ENCODE measurements at places on chromosomes 2 and 18.
A peak's percentile ranks its signal among the peaks of the same experiment; 100 is the strongest.

- DNase-seq: no peak
These were observed 137.0 kb downstream of the NCKAP5 start for GRCh38 chr2:133431289-133431688.

DNA sequence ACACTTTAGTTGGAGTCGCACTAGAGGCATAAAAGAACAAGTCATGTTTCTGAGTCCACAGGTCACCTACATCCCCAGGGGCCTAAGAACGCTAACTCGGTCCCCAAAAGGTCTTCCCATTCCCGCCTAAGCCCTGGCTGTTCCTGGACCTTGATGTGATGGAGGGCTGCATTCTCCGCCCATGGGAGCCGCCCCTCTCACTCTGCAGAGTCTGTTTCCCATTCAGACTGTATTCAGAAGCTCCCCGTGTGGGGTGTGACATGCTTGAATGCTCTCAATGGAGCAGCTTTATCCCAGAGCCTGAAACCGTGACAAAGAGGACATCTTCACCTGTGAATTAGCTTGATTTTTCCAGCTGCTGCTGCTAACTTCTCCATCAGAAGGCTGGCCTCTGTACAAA lies 319.0 kb upstream of the KLHL29 start:
- DNase-seq: no peak

DNA sequence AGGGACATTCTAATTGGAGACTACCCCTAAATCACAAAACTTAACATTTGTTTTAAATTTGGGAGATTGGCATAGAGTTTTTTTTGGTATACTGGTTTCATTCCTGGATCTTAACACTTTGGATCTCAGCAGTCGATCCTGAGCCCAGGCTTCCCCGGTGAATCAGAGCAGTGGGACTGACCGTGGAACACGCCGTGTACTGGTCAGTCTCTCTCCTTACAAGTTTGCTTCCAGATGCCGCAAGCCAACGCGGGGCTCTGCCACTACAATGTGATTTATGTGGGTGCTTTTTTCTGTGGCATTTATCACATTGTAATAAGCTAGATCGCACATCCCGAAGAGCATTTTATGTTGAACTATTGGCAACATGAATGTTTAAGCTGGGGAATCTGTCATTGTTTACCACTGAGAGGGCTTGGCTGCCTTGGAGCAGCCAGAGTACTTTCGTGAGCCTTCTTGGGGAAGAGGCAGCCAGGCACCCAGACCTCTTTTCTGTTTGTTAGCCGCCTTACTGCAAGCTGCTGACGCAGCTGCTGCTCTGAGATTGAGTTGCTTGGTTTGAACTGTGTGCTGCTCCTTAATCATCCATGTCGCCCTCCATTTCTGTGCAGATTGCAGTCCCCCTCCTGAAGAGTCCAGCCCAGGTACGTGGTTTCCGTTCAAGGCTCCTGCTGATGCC lies 49.3 kb downstream of the COA5 start:
- DNase-seq: no peak

GRCh38 chr18:70127359-70127758 lies 78.1 kb downstream of the RTTN start:
- no peak for DNase-seq

- DNase-seq: no peak
These were observed 526 bp downstream of the CHN1 start for GRCh38 chr2:175004730-175004979.

- no peak for DNase-seq
These were observed 157.1 kb upstream of the CCDC150 start for GRCh38 chr2:196482119-196483065.

DNA sequence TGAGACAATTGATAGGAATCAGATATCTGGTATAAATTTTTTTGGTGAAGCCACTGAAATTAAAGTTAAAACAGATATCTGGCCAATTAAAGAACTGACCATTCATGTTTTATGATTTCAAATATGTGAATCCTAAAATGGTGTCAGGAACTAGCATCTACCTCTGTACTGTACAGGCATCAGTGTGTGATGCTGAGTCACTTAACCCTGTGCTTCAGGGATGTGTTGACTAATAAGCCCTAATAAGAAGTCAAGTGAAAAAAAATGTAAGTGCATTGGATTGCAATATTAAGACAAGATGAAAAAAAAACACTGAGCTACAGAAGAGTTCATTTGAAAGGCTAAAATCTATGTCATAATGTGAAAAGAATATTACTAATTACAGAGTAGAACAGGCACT lies 9.1 kb upstream of the UNC80 start:
- DNase-seq: no peak

DNA sequence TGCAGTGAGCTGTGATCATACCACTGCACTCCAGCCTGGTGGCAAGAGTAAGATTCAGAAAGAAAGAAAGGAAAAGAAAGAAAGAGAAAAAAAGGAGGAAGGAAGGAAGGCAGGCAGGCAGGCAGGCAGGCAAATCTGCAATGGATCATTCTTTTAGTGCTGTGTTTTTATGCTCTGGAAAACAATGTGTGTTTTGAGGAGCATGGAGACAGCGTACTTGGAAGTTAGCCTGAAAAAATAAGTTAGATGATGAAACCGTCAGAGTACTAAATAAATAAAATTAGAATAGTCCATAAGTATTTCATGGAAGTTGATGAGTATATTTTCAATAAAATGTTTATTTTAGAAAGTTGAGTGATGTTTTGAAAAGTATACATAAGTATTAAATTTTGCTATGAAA lies 366.4 kb upstream of the CDH20 start:
- DNase-seq: no peak

DNA sequence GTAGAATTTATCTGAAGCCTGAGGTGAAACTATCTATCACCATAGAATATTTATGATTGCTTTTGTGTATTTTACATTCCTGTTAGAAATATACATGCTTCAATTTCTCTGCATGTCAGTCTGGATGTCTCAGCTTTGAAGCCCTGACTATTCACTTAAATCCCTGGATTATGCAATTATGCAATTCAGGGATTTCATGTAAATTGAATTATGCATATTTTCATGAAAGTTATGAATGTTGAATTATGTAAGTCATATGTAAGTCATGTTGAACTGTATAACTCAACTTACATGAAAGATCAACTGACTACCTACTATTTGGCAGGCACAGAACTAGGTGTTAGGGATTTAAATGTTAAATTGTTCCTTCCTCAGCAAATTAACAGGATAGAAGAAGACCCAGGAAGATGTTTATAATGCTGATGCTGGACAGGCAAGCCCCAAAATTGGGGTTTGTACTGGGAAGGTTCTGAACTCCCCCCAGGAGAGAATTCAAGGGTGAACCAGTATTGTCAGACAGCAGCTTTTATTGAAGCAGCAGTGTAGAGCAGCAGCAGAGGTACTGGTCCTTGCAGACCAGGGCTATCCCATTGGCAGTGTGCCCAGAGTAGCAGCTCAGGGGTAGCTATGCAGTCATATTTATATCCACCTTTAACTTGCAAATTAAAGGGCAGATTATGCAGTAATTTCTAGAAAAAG lies 236.5 kb downstream of the ZNF804A start:
- DNase-seq: no peak

GRCh38 chr2:217186668-217187159 lies 326.9 kb upstream of the TNP1 start:
- DNase-seq: no peak

- DNase-seq: no peak
These were observed 106.5 kb upstream of the ATP8B1 start for GRCh38 chr18:57909620-57910019.

DNA sequence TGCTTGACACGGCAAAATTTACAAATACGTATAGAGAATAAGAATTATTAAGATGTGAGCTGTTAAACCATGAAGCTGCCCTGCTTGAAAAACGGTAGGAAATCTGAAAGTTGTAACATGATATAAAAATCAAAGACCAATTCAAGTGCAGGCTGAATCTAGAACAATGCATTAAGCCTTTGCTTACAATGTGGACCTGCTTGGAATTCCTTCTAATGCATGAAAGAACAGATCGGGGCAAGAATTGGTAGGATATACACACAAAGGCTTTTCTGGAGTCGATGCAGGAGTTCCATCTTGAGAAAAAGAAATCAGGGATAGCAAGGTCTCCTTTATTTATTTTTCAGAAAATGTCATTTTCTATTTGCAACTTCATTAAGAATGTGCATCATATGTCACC lies 136.8 kb downstream of the DLGAP1 start:
- DNase-seq: no peak

DNA sequence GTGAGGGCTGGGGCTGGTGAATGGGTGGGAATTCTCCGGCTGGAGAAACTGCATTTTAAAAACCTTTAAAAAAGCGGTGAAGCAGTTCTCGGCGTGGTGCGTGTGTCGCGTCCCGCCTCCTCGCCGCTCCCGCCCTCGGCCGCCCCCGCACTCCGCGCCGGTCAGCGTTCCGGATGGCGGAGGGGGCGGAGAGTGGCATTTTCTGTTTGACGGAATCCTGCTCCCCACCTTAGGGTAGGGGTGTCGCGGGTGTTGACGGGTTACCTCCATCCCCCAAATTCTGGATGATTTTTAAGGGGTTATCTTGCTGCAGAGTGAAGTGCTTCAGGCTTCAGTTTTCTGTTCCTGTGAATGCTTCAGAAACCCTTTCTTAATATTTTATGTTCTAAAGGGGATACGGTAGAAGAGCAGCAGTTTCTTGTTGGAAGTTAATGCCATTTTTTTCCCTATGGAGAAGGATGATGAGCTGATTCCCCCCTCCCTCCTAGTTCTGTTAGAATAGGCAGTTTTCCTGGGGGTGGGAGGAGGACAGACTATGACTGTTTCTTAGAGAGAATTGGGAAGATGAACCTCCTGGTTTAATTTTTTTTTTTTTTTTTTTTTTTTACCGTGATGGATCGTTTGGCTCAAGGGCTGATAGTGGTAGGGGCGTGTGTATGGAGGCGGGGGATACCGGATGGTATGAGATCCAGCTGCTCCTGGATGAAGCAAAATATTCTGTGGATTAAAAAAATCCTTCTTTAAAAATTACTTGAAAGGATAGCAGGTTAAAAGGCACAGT lies 756 bp downstream of the ABI2 start:
- peak; percentile 4 for DNase-seq

DNA sequence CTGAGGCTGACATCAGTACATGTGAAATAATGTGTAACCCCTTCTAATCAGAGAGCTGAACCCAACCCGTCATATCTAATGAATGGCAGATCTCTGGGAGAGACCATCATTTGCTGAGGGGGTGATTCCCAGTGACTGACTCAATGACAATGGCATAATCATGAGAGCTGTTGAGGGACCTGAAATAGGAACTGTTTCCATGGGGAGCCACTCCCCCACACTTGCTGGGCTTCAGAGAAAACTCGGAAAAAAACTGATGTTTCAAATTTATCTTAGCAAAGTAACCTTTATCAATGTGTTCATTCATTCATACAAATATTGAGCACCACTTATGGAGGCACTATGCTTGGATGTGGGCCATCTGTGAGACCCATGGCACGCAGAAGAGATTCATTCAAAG lies 93.4 kb upstream of the ZBTB14 start:
- no peak for DNase-seq

DNA sequence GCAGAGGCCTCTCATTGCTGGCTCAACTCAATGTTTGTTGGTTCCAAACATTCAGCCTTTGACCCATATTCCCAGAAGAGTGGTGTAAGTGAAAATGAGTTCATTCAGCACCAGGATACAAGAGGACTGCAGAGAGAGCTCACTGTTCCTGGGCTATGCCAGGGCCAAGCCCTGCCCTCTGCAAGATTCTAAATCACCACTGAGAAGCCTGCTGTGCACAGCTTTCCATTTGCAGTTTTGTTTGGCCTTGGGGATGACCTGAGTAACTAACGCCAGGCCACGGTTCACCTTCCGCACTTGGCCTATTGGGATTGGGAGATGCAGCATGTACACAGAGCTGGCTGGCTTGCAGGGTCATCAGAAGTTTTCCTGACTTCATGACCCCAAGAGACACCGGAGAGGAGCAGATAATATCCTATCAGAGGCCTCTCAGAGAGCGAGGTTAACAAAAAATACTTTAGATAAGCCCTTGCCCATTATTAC lies 12.6 kb downstream of the GKN1 start:
- no peak for DNase-seq

DNA sequence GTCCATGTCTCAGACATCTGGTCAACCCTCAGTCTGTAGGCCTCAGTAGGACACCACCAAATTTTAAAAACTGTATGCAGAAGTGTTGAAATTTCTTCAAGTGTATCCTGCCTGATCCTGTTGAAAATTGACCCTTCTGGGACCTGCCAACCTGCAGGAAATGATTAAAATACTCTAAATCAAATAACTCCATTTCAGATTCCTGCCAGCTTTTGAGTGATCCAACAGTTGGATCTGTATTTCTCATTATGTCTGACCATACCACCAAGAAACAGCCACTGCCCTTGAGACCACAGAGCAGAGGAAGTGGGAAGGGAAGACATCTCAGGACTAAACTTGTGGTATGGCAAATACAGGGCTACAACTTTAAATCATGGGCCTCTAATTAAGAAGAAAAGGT lies 113.4 kb downstream of the ANTXR1 start:
- no peak for DNase-seq

DNA sequence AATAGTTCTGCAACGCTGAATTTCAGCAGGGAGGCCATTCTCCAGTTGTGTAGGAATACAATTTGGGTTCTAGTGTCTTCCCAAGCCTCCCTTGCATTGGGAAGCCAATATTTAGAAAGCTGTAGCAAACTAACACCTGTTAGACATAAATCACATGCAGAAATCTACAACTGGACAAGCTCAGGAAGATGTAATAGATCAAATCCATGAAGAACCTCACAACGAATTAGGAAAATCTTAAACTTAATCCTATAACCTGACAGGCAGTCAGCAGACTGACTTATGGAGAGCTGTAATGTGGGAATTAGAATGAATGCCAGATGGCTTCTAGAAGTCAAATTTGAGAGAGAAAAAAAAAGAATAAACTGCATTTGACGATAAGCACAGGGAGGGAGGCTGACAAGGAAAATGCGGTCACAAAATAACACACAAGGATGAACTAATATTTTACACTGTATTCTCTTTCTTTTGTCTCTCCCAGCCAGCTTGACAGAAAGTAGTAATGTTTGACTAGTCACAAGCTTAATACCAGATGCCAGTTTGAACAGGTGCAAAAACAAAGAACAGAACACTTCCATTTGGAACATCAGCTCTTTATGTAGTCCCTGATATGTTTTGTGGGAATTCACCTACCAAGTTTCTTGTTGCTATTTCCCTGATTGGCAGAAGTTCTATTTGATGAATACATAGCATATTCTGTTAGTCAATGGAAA lies 50.8 kb upstream of the FANCL start:
- DNase-seq: no peak

- no peak for DNase-seq
These were observed 21.3 kb downstream of the PLEKHB2 start for GRCh38 chr2:131126436-131126835.

DNA sequence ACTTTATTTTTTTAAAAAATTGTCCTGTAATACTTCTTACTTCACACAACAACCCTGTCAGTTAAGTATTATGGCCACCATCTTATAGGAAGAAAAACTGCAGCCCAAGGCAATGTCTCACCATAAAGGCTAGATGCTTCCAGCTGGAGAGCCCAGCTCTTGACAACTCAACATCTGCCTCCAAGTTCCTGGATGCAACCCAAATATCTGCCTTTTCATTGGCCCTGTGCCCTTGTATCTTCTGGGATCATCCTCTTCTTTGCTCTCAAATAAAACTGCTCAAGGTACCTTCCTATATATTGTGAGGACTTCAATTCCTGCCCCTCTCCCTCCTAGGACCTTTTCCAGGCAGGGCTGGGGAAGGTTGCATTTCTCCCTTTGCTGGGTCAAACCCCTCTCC lies 69.5 kb downstream of the BIN1 start:
- no peak for DNase-seq

- no peak for DNase-seq
These were observed 941.1 kb upstream of the FANCL start for GRCh38 chr2:59182249-59182648.

- DNase-seq: no peak
These were observed 184.0 kb upstream of the PID1 start for GRCh38 chr2:229454934-229455631.

All from effector memory CD8-positive, alpha-beta T cell (primary cell).